SK-N-MC (cell line): ENCODE measurements at places on chromosomes 5 and 9.

DNA sequence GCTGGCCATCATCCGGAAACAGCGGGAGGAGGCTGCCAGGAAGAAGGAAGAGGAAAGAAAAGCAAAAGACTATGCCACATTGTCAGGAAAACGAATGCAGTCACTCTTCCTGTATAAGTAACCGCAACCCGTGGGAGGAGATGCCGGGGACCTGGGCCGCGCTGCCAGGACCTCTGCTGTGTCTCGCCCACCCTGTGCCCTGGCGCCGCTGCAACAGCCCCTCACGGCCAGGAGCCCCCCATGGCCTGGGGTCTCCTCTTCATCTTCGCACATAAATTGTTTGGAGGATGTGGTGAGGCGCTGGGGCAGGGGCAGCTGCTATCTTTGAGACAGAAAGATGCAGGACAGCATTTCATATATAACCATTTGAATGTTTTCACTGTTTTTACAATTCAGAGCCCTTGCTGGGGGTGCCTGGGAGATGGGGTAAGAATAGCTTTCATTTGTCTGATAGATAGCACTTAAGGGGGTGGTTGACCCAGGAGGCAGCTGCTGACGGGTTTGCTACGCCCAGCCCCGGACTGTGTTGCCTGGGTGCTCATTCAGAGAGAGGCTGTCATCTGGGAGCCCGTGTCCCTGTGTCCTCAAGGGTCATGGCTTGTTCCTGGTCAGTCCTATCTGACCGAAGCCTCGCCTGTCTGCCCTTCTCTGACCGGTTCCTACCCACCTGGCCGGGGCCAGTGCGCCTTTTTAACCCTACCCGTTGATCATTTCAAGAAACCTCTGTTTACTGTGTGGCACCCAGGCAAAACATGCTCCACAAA is 1067.7 kb upstream of the COX7C start:
- DNase-seq, result no peak

- DNase-seq, result no peak
Measured at GRCh38 chr9:35757226-35757891, 3.3 kb upstream of the MSMP start.

DNA sequence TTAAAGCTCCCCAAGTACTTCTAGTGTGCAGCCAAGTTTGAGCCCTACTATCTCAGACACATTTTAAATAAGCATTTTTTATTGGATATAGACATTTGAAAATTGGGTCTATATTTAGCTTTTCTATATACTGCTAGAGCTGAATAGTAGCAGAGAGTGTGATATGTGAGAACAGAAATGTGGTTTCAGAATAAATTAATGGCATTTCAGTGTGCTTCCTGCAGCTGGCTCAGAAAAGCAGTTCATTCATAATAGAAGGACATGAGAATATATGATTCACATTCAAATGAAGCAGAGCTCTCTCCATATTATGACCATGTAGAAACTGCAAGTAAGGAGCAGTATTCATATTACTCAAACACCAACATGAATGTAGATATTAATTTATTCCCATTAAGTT is 464.0 kb downstream of the PTPRD start:
- no peak for DNase-seq

- DNase-seq, result no peak
Measured at GRCh38 chr5:17663182-17663581, 28.9 kb downstream of the TAF11L14 start.

GRCh38 chr9:110769667-110770066 is 101.1 kb downstream of the MUSK start:
- DNase-seq, result no peak

GRCh38 chr5:5638211-5638610 is 215.7 kb downstream of the ICE1 start:
- no peak for DNase-seq
